ENCODE measurements at places on chromosomes 1 and 21.

- DNase-seq = no peak
Observed at GRCh38 chr1:247367786-247368422, 36.2 kb upstream of the ZNF496 start.

DNA sequence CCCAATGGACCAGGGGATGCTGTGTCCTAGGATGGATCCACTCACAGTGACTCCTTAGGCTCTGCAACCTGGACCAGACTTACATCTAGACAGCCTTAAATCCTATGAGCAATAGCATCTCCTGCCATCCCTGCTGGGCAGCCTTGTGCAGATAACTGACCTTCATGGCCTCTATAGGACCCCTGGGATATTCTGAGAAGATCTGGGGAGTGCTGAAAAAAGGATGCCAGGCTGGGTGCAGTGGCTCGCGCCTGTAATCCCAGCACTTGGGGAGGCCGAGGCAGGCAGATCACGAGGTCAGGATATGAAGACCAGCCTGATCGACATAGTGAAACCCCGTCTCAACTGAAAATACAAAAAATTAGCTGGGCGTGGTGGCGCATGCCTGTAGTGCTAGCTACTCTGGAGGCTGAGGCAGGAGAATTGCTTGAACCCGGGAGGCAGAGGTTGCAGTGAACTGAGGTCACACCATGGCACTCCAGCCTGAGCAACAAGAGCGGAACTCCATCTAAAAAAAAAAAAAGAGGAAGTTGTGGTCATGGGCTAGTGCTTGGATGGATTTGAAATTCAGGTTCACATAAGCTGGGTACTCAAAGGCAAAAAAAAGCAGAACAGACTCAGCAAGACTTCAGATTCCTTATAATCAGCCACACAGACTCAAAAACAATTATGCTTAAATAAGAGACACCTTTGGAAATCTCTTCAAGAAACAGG lies 10.9 kb upstream of the SH2D1B start:
- DNase-seq = no peak

- no peak for DNase-seq
Observed at GRCh38 chr1:86389307-86389706, 6.8 kb downstream of the ODF2L start.

GRCh38 chr1:161260376-161261260 lies 2.1 kb downstream of the PCP4L1 start:
- no peak for DNase-seq

GRCh38 chr1:209380420-209380819 lies 203.1 kb upstream of the CAMK1G start:
- DNase-seq = no peak

Data from anterior cingulate cortex (tissue), 58 donors.